T-helper 1 cell (primary cell): ENCODE measurements at places on chromosomes 6 and 20.

DNA sequence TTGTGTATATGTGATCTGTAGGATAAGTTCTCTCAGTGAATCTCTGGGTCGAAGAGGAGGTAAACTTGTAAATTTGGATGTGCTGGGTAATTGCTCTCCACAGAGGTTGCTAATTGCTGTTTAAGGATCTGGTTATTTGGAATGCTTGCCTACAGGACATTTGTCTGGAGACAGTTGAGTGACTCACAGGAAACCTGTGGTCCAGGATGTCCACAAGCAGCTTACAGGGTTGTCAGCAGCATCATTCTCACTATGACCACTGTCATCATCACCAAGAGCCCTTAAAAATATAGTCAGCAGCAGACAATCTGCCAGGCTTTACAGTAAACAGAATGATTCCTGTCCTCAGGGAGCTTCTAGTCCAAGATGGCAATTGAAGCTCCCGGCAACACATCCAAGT is 31.2 kb upstream of the KCNK5 start:
- no peak for DNase-seq

DNA sequence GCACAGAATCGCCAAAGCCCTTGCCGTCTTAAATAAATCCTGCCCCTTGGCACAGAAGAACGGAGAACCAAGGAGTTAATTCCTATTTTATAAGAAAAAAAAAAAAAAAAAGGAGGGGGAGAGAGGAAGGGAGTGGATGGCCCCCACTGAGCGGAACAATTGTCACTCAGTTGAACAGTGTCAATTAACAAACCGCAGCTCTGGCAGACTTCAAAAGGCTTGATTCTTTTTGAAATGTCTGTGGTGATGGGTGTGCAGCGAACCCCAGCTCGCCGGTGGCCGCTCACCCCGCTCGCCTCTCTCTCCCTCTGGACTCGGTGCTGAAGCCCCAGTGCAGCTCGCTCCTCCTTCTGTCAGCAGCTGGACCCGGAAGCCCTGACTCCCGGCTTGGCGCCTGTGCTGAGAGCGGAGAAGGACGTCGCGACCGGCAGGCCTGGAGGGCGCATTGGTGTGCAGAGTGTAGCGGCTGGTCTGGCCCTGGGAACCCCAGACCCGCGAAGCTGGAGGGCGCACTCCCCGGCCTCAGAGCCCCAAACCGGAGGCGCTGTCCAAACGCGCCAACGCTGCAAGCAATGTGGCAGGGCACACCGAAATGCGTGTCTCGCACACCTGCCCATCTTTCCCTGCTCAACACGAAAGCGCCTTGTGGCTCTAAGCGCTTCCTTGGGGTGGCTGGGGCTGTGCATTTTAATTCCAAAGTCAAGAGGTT is 3.4 kb downstream of the LINC00237 start:
- DNase-seq, result no peak

DNA sequence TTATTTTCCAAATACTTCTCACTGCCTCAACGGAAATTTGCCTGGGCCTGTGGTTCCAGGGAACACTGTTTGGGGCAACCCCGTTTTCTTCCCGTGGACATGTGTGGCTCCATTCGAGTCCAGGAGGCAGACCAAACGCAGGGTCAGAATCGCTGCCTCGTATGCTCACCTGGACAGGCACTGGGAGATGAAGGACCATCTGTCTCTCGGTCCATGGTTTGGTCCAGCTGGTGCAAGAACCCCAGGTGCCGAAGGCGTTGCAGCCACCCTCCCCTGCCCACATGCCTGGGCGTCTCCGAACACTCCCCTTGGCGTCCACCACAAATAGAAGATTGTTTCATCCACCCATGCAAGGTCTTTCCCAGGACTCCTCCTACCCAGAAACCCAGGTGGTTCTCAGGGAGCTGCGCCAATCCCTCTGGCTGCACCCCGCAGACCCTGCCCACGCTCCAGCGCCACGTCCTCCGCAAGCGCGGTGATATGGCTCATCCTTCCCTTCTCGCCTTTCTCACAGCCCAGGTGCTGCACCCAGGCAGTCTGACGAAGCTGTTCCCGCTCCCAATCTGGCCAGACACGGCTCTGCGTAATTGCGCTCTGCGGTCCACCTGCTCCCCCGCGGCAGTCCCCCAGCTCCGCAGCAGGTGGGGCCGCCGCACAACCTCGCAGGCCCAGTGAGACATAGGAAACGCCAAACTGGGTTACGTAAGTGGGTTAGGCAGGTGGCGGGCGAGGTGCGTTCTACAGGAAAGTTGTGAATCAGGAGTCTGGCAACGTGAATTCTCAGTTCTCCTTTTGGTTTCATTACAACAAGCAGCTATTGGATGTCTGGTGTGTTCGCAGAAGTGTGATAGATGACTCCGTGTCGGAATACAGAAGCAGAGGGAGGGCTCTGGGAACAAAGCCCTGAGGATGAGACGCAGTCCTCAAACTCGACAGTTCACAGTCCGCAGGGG is 146.2 kb upstream of the ECI2 start:
- DNase-seq, result no peak

DNA sequence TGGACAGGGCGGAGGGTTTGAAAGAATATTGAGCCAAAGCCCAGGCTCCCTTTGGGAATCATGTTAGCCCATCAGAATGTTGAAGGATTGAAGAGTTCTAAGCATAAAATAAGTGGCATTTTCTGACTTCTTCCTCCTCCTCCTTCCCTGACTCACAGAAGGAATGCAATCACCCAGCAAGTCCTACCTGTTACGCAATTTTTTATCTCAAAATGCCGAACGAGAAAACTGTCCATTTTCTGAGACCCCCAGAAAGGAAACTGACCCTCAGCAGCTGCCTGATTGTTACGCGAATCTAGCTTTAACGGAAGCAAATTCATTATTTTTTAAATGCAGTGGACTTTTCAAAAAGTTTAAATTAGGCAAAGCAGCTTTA is 4.7 kb upstream of the DNAJC5 start:
- no peak for DNase-seq

GRCh38 chr6:49912196-49912595 is 45.9 kb upstream of the CRISP1 start:
- no peak for DNase-seq

DNA sequence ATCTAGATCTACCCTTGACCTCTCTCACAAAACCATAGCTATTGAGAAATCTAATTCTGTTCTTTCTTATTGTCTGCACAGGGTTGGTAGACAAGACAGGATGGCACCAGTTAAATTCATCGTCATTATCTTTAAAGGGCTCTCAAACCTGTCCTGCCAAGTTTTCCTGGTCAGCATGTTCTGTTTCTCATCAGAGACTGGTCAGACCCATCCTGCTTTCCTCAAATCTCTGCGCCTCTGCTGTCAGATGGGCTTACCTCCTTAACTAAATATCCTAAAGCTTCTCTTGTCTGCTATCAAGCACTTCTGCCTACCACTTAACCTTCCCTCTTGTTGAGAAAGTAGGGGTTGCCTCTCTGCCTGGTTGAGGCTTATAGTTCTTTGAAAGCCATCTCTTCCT is 125.2 kb downstream of the MYO6 start:
- no peak for DNase-seq

DNA sequence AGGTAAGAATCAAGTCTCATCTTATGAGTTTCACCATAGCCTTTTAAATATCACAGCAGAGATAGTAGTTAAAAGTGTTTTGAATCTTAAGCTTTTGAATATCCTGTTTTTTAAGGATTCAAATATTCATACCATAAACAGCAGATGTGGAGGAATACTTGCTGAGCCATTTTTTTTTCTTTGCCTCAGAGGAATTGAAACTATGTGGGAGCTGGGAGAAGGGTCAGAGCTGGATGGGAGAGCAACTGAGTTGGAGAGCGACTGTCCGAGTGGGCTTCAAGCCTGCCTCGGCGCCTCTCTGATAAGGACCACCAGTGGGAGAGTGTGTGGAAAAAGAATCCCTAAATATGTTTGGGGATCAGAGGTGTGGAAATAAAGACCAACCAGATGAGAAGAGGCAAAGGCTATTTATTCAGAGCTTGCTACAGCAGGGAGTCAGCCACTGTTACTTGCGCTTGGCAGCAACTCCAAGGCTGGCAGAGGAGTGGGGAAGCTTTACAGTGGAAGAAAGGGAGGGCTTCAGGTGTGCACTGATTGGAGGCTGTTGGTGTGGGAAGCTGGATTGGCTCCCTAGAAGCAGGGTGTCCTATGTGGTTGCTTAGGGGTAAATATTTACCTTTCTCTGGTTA is 34.3 kb upstream of the MCUR1 start:
- DNase-seq, result no peak

- DNase-seq, result no peak
Observed at GRCh38 chr20:3876676-3877075, 12.5 kb upstream of the PANK2 start.

DNA sequence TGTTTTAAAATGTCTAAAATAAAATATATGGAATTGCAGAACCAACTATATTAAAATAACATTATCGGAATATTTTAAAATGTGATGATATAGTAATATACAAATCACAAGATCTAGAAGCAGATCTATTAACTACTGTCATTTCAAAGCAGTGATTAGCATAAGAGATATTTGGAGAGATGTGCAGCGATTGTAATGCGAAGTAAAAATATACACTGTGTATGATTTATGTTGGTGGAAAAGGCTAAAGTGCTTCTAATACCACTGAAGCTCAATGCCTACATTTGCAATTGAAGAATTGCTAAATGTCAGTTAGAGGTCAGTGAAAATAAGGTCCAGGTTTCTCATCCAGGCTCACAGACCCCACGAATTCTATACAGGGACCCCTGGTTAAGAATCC is 248.6 kb upstream of the PLN start:
- no peak for DNase-seq

GRCh38 chr20:4413314-4414049 is 308.2 kb upstream of the PRND start:
- DNase-seq, result no peak

DNA sequence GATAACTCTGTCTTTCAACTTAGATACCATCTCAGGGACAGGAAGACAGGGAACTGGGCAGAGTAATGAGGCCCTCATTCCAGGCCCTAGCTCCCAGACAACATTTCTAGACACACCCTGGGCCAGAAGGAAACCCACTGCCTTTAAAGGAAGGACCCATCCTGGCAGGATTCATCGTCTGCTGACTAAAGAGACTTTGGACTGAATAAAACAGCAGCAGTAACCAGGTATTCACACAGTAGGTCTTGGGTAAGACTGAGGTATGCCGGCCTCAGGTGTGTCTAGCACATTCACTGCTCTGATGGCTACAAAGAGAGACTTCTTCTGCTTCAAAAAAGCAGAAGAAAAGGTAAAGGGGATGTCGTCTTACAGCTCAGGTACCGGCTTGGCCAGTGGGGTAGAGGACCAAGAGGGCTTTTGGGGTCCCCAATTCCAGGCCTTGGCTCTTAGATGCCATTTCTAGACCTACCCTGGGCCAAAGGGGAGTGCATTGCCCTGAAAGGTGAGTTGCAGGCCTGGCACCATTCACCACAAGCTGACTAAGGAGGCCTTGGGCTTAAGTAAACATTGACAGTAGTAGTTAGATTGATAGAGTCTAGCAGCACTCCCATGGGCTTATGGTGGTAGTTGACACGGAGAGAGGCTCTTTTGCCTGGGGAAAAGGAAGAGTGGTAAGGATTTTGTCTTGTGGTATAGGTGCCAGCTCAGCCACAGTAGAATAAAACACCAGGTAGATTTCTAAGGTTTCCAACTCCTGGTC is 13.4 kb downstream of the SNX14 start:
- no peak for DNase-seq

- no peak for DNase-seq
Observed at GRCh38 chr20:57221916-57222630, 44.4 kb downstream of the BMP7 start.

- no peak for DNase-seq
Observed at GRCh38 chr6:166597711-166598440, 11.4 kb upstream of the RAMACL start.

DNA sequence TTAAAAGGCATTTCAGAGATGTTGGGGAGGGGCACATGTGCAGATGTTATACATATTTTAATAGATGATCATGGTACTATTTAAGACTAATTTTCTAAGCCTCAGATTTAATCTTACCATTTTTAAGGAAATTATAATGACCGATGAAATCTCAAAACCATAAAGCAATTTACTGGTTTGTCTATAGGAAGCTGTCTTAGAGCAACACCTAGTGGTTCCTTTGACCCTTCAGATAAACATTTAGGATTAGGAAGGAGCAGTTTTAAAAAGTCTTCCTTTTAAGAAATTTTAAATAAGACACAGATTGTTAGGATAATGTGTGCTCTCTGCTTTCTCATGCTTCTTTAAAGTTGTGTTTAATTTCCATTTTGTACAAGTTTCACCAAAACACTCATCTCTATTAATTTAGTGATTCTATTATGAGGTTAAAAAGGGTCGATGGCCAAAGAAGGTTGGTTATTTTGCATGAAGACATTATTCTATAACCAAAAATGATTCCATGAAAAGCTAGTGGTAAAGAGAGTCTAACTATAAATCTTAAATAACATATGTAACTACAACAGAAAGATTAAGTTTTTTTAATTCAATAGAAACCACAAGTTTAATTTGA is 376.4 kb downstream of the HACE1 start:
- no peak for DNase-seq

DNA sequence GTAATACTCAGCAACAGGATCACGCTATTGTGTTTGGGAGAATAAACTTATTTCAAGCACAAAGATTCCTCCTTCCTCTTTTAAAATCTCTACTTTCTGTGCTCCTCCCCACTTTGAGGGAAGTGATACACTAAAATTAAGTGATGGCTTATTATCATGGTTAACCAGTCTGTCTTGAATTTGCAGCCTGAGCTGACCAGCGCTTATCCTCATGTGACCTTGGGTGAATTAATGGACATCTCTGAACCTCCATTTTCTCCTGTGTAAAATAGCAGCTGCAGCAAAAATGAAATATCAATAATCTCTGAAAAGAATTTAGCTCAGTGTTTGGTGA is 222.6 kb downstream of the BCAS1 start:
- no peak for DNase-seq

- no peak for DNase-seq
Observed at GRCh38 chr6:79241228-79241627, 6.7 kb upstream of the HMGN3 start.

DNA sequence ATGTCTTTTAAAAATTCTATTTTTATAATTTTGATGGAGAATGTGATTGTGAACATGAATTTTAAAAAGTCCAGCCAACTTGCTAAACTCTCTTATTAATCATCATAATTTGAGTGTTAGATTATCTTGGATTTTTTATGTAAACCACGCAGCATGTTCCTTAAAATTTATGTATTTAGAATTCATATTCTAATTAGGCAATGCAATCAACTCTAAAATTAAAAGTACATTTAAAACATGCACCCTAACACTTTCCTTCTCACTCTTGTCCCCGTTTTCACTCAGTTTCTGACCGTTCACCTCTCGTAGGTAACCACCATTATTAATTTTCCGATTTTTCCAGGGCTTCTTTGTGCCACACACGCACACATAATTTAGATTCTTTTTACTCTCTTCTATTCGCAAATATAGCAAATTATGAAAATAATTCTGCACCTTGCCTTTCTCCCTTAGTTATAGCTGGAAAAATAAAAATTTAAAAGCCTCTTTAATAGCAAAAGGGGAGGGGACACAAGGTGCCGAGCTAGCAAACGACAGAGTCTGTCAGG is 329 bp upstream of the ZKSCAN3 start:
- DNase-seq, result no peak
